Mesenchymal stem cell (in vitro differentiated cells and primary cell): ENCODE measurements at places on chromosomes 3 and 15.

DNA sequence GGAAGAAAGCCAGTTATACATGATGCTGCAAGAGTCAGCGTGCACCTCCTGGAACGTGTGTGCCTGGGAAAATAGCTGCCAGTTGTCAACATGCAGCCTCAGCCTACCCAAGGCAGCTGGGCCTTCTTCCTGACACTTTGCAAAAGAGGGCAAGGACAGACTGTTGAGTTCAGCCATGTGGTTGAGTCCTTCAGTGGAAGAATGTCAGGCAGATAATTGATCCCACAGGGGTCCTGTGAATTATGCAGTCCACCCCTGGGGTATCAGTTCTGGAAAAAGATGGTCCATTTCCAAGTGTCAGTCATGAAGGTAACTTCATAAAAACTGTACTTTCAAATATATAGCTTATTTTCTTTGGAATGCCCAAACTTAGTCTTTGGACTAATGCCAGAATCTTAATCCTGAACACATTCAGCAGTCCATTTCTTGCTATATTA is 79.6 kb downstream of the ARNT2 start:
- H3K27me3 ChIP-seq: no peaks in the 10 kb centered on the region
- peaks cover 14% of the 10 kb centered on the region for H3K36me3 ChIP-seq
- no peak overlapping the region for H3K4me3 ChIP-seq
- peak overlapping the region; percentile 19 for H3K27ac ChIP-seq

- peak overlapping the region; percentile 95 for H3K27ac ChIP-seq
- peaks cover 29% of the 10 kb centered on the region for H3K4me1 ChIP-seq
- H3K27me3 ChIP-seq: no peaks in the 10 kb centered on the region
These were observed 50.8 kb upstream of the MRPS22 start for GRCh38 chr3:139292711-139293664.

DNA sequence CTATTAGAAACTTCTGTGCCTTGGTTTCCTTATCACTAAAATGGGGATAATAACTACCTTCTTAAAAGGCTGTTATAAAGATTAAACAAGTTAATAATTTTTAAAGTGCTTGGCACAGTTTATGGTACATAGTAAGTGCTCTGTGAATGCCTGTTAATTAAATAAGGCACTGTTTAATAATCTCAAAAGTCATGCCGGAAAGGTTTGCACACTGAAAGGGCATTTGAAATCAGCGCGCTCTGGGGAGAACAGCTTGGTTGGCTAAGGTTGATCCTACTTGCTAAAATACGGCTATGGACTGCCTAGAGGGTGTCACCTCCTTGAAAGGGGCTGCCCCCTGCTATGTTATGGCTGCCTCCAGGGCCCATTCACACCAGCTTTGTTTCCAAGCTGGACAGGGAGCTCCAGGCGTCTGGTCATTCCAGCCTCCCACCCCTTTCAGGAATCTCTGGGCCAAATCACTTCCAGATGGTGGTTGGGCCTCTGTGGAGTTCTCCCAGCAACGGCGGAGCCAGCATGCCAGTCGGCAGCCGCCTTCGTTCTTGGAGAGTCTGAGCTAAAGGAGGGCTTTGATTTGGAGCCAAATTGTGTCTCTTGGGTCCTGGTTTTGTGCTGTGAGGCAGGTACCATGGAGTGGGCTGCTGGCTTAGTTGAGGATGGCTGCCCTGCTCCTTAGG is 5.9 kb downstream of the FLNB start:
- peak overlapping the region; percentile 44 for H3K27ac ChIP-seq
- H3K36me3 ChIP-seq: no peaks in the 10 kb centered on the region
- peak; percentile 71 for DNase-seq

GRCh38 chr15:67076147-67076843 is 10.9 kb downstream of the SMAD3 start:
- H3K27me3 ChIP-seq: no peaks in the 10 kb centered on the region
- DNase-seq: peak; percentile 90
- H3K4me3 ChIP-seq: no peak overlapping the region
- H3K36me3 ChIP-seq: peaks cover 3% of the 10 kb centered on the region
- peaks cover 21% of the 10 kb centered on the region for H3K4me1 ChIP-seq
- H3K27ac ChIP-seq: peak overlapping the region; percentile 4

DNA sequence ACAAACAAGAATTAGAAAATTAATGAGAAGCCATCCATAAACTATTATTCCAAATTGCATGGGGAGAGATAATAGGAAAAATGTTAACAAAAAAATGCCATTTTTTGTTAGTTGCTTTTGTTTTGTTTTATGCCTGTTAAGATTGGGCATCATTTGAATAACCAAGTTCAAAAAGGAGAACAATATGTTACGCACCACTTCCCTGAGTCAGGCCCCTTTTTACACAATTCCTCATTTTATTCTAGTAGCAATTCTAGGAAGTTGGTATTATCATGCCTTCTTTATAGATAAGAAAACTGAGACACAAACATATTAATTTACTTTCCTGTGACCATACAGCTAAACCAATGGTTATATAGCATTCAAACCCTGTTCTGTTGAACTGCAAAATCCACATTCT is 736.9 kb upstream of the CCDC54 start:
- DNase-seq: no peak
- no peak overlapping the region for H3K27ac ChIP-seq
- H3K4me3 ChIP-seq: no peak overlapping the region
- H3K4me1 ChIP-seq: no peaks in the 10 kb centered on the region
- H3K27me3 ChIP-seq: no peaks in the 10 kb centered on the region

DNA sequence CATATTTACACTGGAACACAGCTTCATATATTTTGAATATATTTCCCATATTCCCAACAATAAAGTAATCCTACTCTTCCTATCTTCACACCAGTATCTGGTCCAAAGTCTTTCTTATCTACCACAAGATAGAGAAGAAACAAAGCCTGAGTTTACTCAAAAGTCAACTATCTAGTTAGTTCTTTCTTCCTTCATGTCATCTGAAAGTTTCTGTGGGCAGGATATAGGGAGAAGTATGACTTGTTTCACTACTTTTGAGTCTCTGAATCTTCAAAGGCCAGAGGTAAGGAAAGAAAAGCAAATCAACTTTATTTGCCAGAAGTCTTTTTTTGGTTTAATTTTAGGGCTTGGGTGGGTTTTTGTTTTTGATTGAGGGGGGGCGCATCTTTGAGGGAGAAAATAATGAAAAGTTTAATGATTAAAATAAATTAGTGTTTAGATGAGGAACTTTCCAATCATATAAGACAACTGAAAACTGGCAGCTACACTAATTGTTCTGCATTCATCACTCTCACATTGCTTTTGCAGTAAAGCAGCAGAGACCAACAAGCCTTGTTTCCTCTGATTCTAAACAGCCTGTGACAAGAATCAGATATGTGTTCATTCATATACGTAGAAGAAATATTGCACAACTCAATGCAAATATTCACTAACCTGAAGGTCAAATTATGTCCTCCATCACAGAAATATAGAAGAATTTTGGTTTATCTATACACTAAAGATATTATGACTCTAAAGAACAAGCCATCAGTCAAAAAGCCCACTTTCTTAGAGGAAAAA is 421.4 kb downstream of the SHQ1 start:
- no peak for DNase-seq
- H3K36me3 ChIP-seq: no peaks in the 10 kb centered on the region
- H3K27me3 ChIP-seq: no peaks in the 10 kb centered on the region
- no peaks in the 10 kb centered on the region for H3K4me1 ChIP-seq

GRCh38 chr15:88242586-88243555 is 13.7 kb downstream of the NTRK3 start:
- no peaks in the 10 kb centered on the region for H3K27me3 ChIP-seq
- H3K4me1 ChIP-seq: peaks cover 3% of the 10 kb centered on the region

GRCh38 chr3:54321520-54321919 is 199.2 kb downstream of the CACNA2D3 start:
- H3K36me3 ChIP-seq: no peaks in the 10 kb centered on the region
- no peak for DNase-seq
- H3K4me1 ChIP-seq: no peaks in the 10 kb centered on the region
- no peak overlapping the region for H3K4me3 ChIP-seq
- H3K27me3 ChIP-seq: no peaks in the 10 kb centered on the region

DNA sequence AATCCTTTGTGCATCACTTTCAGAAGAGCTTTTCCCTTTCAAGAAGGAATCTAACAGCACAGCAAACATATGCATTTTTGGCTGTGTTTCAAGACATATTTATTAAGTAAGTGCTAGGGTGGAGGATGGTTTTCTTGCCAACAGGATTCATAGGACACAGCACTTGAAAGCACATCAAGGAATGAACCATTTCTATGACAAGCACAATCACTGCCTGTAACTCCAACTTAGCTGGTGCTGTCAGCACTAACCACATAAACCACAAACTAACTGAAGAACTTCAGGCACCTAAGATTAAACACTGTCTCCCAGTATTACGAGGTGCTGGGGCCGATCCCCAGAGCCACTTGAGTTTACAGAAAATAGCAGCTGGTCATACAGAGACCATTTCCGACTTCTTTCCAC is 35.4 kb upstream of the SPRED1 start:
- H3K27me3 ChIP-seq: no peaks in the 10 kb centered on the region
- no peaks in the 10 kb centered on the region for H3K36me3 ChIP-seq
- H3K4me1 ChIP-seq: peaks cover 8% of the 10 kb centered on the region
- DNase-seq: peak; percentile 87
- H3K4me3 ChIP-seq: no peak overlapping the region
- peak overlapping the region; percentile 74 for H3K27ac ChIP-seq

- H3K36me3 ChIP-seq: no peaks in the 10 kb centered on the region
- no peaks in the 10 kb centered on the region for H3K27me3 ChIP-seq
- H3K27ac ChIP-seq: no peak overlapping the region
- peaks cover 4% of the 10 kb centered on the region for H3K4me1 ChIP-seq
- no peak overlapping the region for H3K4me3 ChIP-seq
- DNase-seq: no peak
These were observed 76.0 kb downstream of the SRGAP3 start for GRCh38 chr3:9173445-9173844.

DNA sequence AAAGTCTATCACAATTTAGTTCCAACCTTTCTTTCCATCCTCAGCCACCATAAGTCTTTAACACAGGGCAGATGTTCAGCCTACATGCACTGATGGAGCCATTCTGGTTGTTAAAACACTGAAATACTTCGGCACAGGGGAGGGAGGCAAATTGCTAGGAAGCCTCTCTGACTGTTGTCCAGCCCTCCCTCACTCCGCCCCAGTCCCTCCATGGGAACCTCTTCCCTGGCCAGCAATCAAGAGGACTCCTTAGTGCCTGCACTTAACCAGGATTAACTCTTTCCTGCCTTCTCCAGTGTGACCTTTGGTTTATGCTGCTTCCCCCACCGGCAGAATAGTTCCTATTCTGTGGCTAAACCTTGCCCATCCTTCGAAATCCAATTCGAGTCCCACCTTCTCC is 47.0 kb upstream of the USP3 start:
- H3K36me3 ChIP-seq: no peaks in the 10 kb centered on the region
- H3K27me3 ChIP-seq: no peaks in the 10 kb centered on the region
- H3K4me1 ChIP-seq: peaks cover 4% of the 10 kb centered on the region
- H3K27ac ChIP-seq: no peak overlapping the region
- DNase-seq: no peak
- no peak overlapping the region for H3K4me3 ChIP-seq

- H3K27ac ChIP-seq: no peak overlapping the region
- no peak for DNase-seq
- no peaks in the 10 kb centered on the region for H3K36me3 ChIP-seq
- no peak overlapping the region for H3K4me3 ChIP-seq
These were observed 70.0 kb upstream of the ALDH1A3 start for GRCh38 chr15:100809587-100809986.

GRCh38 chr3:17431004-17431403 is 311.4 kb downstream of the TBC1D5 start:
- no peaks in the 10 kb centered on the region for H3K27me3 ChIP-seq
- H3K4me3 ChIP-seq: no peak overlapping the region
- no peaks in the 10 kb centered on the region for H3K36me3 ChIP-seq
- DNase-seq: peak; percentile 47

GRCh38 chr15:63059573-63060216 is 17.1 kb downstream of the TPM1 start:
- H3K36me3 ChIP-seq: peaks cover 79% of the 10 kb centered on the region
- H3K27ac ChIP-seq: peak overlapping the region; percentile 68
- H3K4me3 ChIP-seq: no peak overlapping the region
- H3K4me1 ChIP-seq: peaks cover 19% of the 10 kb centered on the region
- no peaks in the 10 kb centered on the region for H3K27me3 ChIP-seq

GRCh38 chr15:58465866-58466517 is 34.2 kb downstream of the LIPC start:
- no peaks in the 10 kb centered on the region for H3K36me3 ChIP-seq
- H3K4me3 ChIP-seq: no peak overlapping the region
- peaks cover 21% of the 10 kb centered on the region for H3K4me1 ChIP-seq
- peak overlapping the region; percentile 86 for H3K27ac ChIP-seq
